WTC11 (cell line): ENCODE measurements at places on chromosomes 2 and 18. TPM values are rescaled to one million over a fixed set of nuclear protein-coding genes. Genes with fewer than 3 reads are reported as not detected.
A peak's percentile ranks its signal among the peaks of the same experiment; 100 is the strongest.

- DNase-seq: peak; percentile 11
These were observed 29.5 kb downstream of the GLI2 start for GRCh38 chr2:120764991-120765677.

The MALL gene
- 3.8 to 5.5 TPM (median 5.0 TPM) in 3 replicates for total RNA-seq

DNA sequence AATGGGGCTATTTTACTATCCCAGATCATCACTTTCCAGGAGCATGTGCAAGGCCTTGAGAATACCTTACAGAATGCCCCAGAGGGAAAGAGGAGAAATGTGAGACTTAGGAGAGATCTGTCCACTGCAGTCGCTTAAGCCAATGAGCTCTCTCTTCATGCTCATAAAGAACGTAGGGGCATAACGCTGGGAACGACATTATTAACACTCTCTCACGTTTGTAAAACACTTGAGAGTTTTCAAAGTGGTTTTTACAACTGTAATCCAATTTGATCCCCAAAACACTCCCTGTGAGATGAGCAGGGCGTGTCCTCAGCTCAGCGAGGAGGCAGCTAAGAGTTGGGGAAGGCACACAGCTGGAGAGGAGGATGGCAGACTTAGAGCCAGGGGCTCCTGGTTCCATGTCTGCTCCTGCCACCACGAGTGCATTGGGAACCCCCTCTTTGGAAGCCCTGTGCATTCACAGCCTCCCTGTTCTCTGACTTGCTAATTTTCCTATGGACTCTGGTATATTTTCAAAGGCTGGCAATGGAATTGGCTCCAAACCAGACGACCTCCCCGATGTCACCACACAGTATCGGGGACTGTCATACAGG is 97.4 kb downstream of the PLB1 start:
- DNase-seq: no peak

DNA sequence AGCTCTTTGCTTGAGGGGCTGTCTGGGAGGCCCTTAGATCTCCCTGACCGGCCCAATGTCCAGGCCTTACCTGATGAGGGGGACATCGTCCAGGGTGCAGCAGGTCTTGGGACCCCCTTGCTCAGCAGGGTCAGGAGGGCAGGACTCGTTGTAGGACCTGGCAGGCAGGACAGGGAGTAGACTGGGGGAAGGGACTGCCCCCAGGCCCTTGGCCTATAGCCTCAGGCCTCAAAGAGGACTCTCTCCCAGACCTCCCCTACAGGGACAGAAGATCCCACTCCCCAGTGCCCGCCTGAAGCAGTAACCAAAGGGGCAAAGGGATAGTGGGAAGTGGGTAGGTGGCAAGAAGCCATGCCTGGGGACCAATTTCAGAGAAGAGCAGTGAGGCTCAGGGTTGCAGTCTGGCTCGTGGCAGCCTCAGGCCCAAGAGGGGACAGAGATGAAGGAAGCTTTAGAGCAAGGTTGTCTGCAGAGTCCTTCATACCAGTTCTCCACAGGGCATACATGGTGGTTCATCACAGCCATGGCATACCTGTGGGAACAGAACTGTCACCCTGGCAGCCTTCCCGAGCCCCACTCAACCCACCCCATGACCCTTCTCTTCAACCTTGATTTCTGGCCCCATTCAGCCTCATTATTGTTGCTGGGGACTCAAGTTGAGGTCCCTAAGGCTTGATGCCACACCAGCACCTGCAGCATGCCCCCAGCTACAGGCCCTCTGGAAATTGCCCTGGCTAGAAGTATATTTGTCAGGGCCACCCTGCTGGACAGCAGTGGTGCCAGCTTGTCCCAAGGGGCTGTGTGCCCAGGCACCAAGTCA is 1.3 kb downstream of the TMEM150A start:
- no peak for DNase-seq

GRCh38 chr2:54879032-54879431 is 155.6 kb downstream of the EML6 start:
- DNase-seq: no peak

DNA sequence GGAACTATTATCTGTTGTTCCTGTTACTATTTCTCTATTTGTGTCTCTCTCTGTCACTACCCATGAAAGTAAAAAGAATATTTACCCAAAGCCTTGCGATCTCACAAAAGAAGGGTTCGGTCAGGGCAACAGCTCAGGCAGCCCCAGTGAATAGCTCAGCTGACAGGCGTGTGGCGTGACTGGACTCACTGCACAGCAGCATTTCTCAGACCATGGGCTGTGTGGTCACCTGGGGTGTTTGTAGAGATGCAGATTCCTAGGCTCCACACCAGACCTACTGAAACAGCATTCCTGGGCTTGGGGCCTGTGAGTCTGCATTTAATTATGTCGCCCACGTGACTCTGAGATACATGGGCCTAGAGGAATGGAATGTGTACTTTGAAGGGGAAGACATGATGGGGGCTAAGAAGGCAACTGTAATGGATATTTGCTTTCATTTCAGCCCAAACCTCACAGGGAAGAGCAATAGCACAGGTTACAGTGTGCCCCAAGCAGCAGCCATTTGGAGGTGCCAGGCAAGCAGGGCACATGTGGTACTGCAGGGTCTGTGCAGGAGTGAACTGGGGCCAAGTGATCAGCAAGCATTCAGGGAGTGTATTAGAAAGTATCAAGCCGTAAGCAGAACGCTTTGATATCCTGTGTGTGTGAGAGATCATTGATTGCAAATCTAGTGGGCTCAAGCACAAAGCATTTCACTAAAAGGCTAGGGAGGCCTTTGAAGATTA is 90.4 kb upstream of the RBMS1 start:
- DNase-seq: no peak

The CKAP2L gene
- 17.7 to 25.6 TPM (median 17.9 TPM) in 3 replicates for total RNA-seq

DNA sequence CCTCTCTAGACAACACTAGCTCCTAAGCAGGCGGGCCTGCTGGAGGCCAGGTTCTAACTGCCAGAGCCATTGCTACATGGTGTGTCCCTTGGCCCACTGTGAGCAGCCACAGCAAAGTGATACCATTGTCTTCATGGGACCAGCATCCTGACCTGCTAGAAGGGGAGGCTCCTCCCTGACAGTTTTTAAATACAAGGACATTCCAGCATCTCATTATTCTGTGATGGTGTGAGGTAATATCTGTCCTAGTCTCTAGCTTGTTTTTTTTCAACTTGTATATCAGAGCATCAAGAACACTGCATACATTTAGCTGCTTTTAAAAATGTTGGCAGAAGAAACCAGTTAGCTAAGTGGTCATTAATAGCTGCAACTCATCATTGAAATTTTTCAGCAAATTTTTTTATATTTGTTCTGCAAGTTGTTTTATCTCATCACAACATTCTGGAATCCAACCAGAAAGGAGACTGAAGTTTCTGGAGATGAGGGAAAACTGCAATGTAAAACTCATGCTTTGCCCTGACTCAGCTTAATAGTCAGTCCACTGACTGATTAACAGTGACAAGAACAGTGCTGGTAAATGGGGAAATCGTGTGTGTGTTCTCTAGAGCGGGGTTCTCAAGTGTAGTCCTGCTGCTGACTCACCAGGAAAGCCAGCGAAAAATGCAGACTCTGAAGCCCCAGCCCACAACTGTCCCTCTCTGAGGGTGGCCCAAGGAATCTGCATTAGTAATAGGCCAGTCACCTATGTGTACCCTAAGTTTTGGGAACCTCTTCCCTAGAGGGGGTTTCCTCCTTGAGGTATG is 17.8 kb downstream of the MAPRE3 start:
- DNase-seq: no peak

DNA sequence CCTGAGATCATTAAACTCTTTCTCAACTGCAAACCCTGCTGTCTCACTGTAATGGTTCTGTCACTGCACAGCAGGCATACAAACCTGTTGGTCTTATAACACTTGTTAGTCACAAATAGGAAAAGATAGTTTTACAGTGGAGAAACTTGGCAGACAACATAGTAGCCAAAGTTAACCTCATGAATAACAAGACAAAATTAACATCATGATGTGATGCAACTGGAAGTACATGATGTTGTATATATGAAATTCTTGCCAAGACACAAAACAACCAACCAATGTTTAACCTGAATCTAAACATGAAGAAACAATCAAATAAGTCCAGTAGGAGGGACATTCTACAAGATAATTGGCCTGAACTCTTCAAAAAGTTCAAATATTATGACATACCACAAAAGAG is 189.3 kb downstream of the RNF152 start:
- DNase-seq: no peak

GRCh38 chr2:224220586-224221255 is 181.2 kb downstream of the FAM124B start:
- DNase-seq: no peak

DNA sequence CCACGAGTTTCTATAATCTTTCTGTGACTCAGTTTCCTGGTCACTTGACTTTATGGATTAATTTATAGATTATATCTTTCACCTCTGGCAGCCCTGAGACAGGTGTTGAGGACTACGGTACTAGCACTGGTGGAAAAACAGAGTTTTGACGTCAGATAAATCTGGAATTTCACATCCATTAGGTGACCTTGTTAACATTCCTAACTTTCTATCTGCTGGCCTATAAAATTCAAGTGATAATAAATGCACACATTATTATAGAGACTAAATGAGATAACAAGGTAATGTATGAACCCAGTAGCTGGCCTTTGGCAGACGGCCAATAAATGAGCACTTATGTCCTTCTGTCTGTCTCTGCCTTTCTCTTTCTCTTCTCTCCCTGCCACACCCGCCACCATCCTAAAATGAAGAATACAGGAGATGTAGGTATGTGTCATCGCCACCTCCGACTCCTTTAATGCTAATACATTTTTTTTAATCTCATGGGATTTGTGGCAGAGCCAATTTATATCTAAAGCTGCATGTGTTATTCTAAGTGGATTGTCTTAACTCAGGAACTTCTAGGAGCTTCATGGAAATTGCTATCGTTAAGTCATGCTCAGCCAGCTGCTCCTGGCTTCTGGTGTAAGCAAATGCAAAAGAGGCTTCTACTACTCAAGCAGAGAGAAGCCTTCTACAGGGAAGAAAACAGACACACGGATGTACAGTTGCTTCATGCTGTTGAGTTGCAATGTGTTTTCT is 2.3 kb downstream of the TM4SF20 start:
- no peak for DNase-seq

DNA sequence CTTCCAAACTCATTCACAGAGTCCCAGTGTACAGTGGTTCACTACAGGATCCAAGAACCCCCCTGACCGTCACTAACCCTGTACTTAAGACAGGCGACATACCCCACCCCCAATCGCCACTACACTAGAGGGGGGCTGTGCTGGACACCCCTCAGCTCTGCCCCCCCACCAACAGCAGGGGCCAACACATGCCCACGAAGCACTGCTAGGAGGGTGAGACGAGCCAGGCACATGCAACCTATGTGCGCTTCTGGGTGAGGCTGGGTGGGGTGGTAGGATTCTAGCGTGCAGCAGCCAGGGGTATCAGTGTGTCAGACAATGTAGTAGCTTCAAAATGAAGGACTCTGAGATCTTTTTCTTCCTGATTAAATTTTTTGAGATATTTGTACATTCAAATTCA is 67.8 kb downstream of the UXS1 start:
- no peak for DNase-seq

DNA sequence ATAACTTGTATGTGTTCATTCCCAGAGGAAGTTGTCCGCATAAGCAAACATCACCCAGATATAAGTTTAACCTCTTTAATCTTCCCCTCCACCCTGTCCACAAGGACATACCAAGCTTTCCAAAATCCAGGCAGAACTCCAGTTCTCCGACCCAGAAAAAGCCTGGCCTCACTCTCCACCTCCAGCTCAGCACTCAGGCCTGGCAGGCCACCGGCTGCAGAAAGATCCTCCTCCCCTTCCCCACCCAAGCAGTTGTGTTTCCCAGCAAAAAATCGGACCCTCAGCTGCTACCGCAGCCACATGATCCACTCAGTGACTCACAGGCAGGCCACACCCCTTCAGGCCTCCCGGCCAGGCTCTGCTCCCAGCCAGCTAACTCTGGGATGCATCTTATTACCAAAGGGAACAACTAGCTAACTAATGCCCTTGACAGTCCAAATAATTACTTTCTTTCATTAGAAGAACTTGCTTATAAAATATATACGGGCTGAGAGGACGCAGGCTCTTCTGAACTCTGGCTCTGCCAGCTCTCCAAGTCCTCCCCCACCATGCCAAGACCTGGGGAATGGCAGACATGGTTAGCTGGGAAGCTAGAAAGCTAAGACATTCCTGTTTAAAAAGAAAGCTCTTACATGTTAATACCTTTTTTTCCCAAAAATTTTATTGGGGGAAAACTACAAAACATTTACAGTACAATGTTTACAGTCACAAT is 4.5 kb downstream of the ZFP36L2 start:
- peak; percentile 88 for DNase-seq
